Endodermal cell (in vitro differentiated cells): ENCODE measurements at places on chromosomes 1 and 21.

- H3K27ac ChIP-seq, result no peak overlapping the region
- no peak for DNase-seq
Measured at GRCh38 chr1:235679005-235679404, 29.4 kb upstream of the GNG4 start.

GRCh38 chr1:205449750-205450443, 5.9 kb downstream of the BLACAT1 start:
- peak overlapping the region; percentile 76 for H3K4me3 ChIP-seq
- H3K36me3 ChIP-seq, result peaks cover 7% of the 10 kb centered on the region
- peak overlapping the region; percentile 83 for H3K27ac ChIP-seq
- peak; percentile 95 for DNase-seq
- peaks cover 47% of the 10 kb centered on the region for H3K4me1 ChIP-seq
- H3K27me3 ChIP-seq, result no peaks in the 10 kb centered on the region

GRCh38 chr1:25146451-25146855, 85.8 kb downstream of the SYF2 start:
- no peak overlapping the region for H3K27ac ChIP-seq
- no peak for DNase-seq
- H3K36me3 ChIP-seq, result no peaks in the 10 kb centered on the region
- H3K4me3 ChIP-seq, result no peak overlapping the region
- H3K4me1 ChIP-seq, result no peaks in the 10 kb centered on the region

DNA sequence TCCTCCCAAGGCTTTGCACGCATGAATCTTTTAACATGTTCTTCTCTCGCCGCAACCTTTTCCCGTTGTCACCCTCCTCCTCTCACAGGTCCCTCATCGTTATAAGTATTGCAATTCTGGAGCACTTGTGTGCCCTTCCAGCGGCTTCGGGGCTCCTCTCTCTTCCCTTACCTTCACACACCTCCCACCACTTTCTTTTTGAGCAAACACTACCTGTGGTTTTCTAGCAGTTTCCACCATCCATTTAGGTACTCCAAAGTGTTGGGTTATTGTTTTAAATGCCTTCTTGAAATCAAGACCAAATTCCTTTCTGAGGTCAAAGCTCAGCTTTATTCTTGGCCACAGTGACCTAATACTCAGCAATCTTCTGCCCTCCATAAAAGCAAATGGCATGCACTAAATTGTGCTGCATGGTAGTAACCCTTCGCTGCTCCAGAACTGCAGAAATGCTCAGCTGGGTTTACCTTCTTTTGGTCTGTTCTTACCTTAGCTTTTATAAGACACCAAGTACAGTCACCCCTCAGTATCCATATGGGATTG, 472.4 kb downstream of the SETD4 start:
- H3K4me3 ChIP-seq, result no peak overlapping the region
- no peak overlapping the region for H3K27ac ChIP-seq
- no peaks in the 10 kb centered on the region for H3K4me1 ChIP-seq

DNA sequence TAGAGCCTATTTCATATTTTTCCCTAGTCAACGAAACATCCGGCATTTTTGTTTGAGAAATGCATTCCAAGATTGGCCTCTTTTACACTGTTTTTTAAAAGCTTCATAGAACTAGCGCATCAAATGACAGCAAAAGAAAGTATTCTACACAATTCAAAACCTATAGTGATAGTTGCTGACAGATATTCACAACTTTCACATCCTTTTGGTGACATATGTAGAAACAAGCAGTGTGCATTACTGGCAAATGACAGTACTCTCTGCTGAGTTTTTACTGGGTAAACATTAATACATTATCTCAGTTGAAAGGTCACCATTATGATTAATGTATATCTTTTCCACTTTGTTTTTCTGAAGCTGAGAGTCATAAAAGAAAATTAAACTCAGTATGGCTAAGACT, 135.4 kb upstream of the RGS18 start:
- no peak overlapping the region for H3K27ac ChIP-seq
- H3K4me1 ChIP-seq, result no peaks in the 10 kb centered on the region
- no peak for DNase-seq
- no peaks in the 10 kb centered on the region for H3K27me3 ChIP-seq

DNA sequence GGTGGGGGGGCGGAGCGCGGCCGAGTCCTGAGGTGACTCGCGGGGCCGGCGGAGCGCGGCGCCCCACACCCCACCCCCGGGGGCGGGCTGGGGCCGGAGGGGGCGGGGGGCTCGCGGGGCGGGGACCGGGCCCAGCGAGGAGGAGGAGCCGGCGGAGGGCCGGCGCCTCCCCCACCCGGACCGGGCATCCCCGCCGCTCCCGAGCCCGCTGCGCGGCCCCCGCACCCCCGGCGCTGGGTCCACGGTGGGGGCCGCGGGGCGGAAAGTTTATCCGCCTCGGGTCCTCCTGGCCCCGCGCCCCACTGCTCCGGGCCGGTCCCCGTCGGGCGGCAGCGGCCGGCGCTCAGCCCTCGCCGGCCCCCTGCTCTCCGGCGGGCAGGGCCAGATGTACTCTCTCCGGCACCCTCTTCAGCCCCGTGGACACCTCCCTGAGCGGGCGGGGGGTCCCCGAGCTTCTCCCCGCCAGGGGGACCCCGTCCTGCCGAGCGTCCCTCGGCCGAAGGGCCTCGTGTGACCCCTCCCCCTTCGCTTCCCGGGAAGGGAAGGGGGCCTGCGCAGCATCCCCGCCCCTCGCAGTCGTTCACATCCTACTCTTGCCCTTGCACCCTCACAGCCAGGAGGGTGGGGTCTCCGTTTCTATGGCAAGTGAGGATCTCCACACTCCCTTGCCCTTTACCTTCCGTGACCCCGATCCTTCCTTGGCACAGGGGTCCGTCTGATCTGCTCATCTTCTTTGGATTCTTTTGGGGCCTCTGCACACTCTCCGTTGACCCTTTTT, 663 bp downstream of the CAMTA1 start:
- peaks cover 8% of the 10 kb centered on the region for H3K4me1 ChIP-seq
- H3K4me3 ChIP-seq, result peak overlapping the region; percentile 85
- H3K27me3 ChIP-seq, result no peaks in the 10 kb centered on the region
- no peaks in the 10 kb centered on the region for H3K36me3 ChIP-seq
- H3K27ac ChIP-seq, result no peak overlapping the region

DNA sequence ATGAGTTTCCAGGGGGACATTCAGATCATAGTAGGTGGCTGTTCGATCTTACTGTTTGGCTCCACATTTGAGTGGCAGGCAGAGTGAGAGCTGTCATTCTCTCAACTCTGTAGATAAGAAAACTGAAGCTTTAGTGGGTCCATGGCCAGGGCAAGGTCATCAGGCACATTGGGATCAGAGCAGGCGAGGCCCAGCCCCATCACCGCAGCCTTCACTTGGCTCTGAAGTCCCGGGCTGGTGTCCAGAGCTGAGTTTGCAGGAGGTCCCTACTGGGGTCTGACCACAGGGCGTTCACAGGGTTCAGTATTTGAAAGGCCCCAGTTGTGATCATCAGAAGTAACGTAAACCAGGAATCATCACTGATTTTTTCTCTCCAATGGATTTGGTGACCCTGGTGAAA, 76.7 kb downstream of the OBSCN start:
- H3K36me3 ChIP-seq, result peaks cover 8% of the 10 kb centered on the region
- H3K27ac ChIP-seq, result no peak overlapping the region
- no peaks in the 10 kb centered on the region for H3K4me1 ChIP-seq
- no peaks in the 10 kb centered on the region for H3K27me3 ChIP-seq
- no peak overlapping the region for H3K4me3 ChIP-seq

- no peaks in the 10 kb centered on the region for H3K36me3 ChIP-seq
- H3K4me1 ChIP-seq, result no peaks in the 10 kb centered on the region
- H3K27me3 ChIP-seq, result no peaks in the 10 kb centered on the region
- no peak overlapping the region for H3K27ac ChIP-seq
- DNase-seq, result peak; percentile 32
Measured at GRCh38 chr1:10617318-10617717, 142.6 kb downstream of the PEX14 start.

DNA sequence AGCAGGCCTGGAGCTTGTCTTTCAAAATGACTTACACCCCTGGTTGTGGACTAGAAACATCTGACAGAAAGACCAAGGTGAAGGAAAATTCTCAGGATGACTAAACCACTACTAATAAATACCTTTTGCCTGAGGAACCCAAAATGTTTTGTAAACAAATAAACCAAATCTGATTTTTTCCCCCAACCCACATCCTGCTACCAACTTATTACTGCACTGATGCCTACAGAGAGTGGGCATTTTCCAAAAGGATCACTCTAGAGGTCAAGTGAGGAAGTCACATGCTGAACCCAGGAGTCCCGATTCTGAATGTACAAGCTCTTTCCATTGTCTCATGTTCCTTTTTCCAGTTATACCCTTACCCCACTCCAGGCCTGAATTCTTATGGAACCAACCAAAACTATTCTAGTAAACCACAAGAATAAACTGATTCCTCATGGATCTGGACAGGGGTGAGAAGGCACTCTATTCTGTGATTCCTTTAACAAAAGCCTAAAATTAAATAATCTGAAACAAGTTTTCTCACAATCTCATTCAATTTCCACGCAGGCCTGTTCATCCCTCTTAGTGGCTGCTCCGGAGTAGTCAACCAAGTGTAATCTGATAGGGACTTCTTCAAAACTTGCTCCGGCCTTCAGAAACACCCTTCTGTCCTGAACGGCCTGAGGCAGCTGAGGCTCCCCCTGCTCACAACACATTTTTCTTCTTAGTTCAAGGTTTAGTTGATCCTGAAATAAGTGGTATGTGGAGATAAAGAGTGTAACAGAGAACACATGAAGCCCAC, 1.4 kb downstream of the PI4KB start:
- H3K36me3 ChIP-seq, result peaks cover 9% of the 10 kb centered on the region
- no peak overlapping the region for H3K27ac ChIP-seq
- no peaks in the 10 kb centered on the region for H3K4me1 ChIP-seq
- peak overlapping the region; percentile 91 for H3K4me3 ChIP-seq

DNA sequence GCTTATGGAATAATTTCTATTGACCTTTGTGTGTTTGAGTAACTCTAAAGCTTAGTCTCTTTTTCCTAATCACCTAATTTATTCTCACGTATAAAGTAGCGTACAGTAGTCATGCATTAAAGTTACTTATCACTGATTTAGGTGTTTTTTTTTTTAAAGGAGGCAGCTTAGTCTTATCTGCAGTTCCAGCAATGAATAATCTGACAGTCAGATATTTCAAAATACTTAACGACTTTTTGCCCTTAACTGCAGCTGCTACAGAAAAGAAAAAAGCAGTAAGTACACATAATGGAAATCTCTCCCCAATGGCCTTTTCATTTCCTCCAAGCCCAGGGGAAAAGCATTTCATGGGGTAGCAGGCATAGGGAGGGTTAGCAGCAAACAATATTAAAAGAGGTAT, 54.6 kb downstream of the SLC35F3 start:
- H3K27ac ChIP-seq, result no peak overlapping the region
- no peak for DNase-seq
- H3K36me3 ChIP-seq, result no peaks in the 10 kb centered on the region
- H3K27me3 ChIP-seq, result no peaks in the 10 kb centered on the region

GRCh38 chr1:201399018-201399351, at the start of gene LAD1:
Gene LAD1 (minus strand): TSS chr1:201399324. CDS start chr1:201399306, 18 bp downstream.
- peak within 1 kb of the TSS; percentile 71 for H3K4me3 ChIP-seq
- H3K27me3 ChIP-seq, result peaks cover 48% of the 10 kb centered on the region
- no peak within 1 kb of the TSS for H3K27ac ChIP-seq
- no peaks in the 10 kb centered on the region for H3K36me3 ChIP-seq
- no peak for DNase-seq

DNA sequence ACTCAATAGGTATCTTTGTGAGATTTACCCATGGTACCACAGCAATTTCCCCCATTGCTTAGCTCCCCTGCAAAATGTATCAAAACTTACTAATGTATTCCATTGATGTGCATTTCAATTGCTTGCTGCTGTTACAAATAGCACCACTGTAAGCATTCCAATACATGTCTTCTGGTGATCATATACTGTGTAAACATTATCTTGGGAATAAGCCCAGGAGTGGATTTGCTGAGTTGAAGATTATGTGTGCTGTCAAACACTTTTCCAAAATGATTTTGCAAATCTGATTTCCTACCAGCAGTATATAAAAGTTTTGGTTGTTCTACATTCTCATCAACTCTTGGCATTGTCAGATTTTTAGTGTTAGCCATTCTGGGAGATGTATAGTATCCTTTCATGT, 141.0 kb upstream of the KCTD3 start:
- H3K4me1 ChIP-seq, result no peaks in the 10 kb centered on the region
- H3K36me3 ChIP-seq, result no peaks in the 10 kb centered on the region
- no peak overlapping the region for H3K4me3 ChIP-seq
- DNase-seq, result no peak

DNA sequence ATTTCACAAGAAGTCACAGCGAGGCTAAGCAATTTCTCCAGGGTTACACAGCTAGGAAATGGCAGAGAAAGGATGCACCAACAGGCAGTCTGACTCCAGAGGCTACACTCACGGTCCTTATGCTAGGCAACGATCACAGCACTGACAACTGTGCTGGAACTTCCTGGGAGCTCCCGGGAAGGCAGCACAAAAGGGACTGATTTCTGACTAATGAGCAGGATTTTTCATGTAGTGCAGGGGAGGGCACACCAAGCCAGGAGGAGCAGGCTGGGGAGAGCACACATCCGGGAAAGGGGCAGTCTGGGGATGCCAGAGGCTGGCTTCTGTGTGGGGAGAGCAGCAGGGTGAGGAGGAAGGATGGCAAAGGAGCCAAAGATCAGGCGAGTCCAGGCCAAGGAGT, 486.7 kb downstream of the OMA1 start:
- no peaks in the 10 kb centered on the region for H3K36me3 ChIP-seq
- H3K4me1 ChIP-seq, result no peaks in the 10 kb centered on the region
- no peak for DNase-seq
- no peak overlapping the region for H3K27ac ChIP-seq

DNA sequence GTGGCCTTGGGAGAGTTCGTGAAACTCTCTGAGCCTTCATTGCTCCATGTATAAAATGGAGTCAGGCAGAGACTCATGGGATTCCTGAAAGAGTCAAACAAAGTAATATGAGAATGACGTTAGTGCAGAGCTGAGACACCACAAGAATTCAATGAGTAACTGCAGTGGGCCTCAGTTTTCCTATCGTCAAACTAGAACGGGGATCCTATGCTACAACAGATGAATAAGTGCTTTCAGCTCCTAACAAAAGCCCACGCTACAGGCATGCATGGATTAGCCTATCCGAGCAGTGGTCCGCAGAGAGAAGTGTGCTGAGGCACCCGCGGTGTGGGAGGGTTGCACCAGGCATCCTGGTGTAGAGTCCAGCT, 124.7 kb downstream of the SYF2 start:
- no peaks in the 10 kb centered on the region for H3K4me1 ChIP-seq
- H3K4me3 ChIP-seq, result no peak overlapping the region
- no peaks in the 10 kb centered on the region for H3K27me3 ChIP-seq
- H3K27ac ChIP-seq, result no peak overlapping the region
- H3K36me3 ChIP-seq, result no peaks in the 10 kb centered on the region

- DNase-seq, result peak; percentile 77
- H3K27me3 ChIP-seq, result peaks cover 63% of the 10 kb centered on the region
- no peak overlapping the region for H3K27ac ChIP-seq
- no peaks in the 10 kb centered on the region for H3K4me1 ChIP-seq
Measured at GRCh38 chr1:86154571-86155050, 2.0 kb downstream of the COL24A1 start.

- no peak overlapping the region for H3K27ac ChIP-seq
- H3K4me3 ChIP-seq, result no peak overlapping the region
- H3K36me3 ChIP-seq, result no peaks in the 10 kb centered on the region
- no peak for DNase-seq
- no peaks in the 10 kb centered on the region for H3K4me1 ChIP-seq
- no peaks in the 10 kb centered on the region for H3K27me3 ChIP-seq
Measured at GRCh38 chr1:221234791-221235190, 355.5 kb downstream of the HLX start.

- no peaks in the 10 kb centered on the region for H3K36me3 ChIP-seq
- H3K27me3 ChIP-seq, result no peaks in the 10 kb centered on the region
- no peaks in the 10 kb centered on the region for H3K4me1 ChIP-seq
- no peak for DNase-seq
Measured at GRCh38 chr1:19861034-19861433, 21.2 kb upstream of the OTUD3 start.
